ENCODE measurements at places on chromosomes 1 and 21.
A peak's percentile ranks its signal among the peaks of the same experiment; 100 is the strongest.

DNA sequence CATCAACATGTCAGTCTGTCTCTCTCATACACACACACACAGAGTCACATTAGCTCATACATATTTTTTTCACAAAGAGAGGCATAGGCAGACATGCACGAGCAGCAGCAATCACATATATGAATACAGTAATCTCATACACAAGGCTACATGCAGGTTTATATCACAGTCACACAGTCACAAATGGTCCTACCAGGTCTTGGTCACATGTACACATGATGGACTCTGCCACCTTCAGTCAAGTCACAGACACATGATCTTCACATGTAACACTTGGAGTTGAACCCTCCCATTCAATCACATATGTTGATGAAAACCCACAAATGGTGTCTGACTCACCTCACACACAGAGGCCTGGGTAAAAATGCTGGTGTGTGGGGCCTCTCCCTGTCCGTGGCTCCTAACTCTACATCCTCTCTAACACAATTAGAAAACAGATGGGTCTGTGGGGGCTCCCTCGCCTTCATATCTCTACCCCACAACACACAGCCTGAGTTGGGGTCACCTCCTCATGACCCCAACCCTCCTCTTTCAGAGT is 27.9 kb downstream of the RIMS3 start:
- DNase-seq: no peak

- no peak for DNase-seq
Measured at GRCh38 chr1:110645821-110646735, 28.7 kb downstream of the KCNA3 start.

DNA sequence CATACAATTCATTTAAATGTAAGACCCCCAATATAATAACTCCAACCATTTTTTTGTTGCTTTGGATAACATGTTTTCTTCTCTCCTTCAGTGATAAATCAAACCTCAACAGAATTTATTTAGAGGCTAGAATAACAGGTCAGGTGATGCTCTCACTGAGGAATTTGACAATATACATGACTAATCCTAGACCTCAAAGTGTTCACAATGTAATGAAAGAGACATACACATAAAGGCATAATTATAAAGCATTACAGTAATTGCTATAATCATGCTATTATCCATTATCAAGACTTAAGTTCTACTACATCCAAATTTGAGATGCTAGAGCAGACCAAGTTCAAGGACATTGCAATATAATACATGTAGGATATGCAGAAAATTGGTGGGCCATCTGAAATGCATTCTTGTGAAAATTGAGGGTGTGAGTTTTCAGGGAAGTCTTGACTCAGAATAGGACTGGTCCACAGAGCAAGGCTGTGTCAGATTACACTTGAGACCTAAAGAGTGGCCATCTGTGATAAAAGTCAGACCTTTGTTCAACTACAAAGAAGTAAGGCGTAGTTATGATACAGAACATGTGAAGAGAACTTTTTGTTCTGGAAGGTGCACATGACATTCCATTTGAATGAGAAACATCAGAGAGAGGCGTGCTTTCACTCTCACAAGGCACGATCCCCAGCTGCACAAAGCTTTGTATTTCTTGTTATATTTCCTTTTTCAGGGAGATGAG is 45.5 kb downstream of the UTP25 start:
- DNase-seq: peak; percentile 52

GRCh38 chr1:185367218-185367617 is 50.2 kb upstream of the IVNS1ABP start:
- DNase-seq: no peak

- no peak for DNase-seq
Measured at GRCh38 chr1:241219449-241219848, 137.6 kb downstream of the RGS7 start.

DNA sequence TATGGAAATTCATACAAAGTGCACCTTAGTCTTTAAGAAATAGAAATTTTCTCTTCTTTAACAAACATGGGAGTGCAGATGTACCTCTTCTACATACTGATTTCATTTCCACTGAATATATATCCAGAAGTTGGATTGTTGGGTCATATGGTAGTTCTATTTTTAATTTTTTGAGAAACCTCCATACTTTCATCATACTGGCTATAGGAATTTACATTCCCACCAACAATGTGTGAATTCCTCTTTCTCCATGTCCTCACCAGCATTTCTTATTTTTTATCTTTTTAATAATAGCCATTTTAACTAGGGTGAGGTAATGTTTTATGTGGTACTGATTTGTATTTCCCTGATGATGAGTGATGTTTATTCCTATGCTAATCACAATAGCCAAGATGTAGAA is 87.5 kb downstream of the RGS2 start:
- no peak for DNase-seq

- no peak for DNase-seq
Measured at GRCh38 chr1:232509570-232509969, 120.4 kb downstream of the SIPA1L2 start.

GRCh38 chr1:112985123-112985522 is 29.1 kb upstream of the SLC16A1 start:
- DNase-seq: no peak

- DNase-seq: no peak
Measured at GRCh38 chr1:198463709-198464108, 76.8 kb downstream of the ATP6V1G3 start.

DNA sequence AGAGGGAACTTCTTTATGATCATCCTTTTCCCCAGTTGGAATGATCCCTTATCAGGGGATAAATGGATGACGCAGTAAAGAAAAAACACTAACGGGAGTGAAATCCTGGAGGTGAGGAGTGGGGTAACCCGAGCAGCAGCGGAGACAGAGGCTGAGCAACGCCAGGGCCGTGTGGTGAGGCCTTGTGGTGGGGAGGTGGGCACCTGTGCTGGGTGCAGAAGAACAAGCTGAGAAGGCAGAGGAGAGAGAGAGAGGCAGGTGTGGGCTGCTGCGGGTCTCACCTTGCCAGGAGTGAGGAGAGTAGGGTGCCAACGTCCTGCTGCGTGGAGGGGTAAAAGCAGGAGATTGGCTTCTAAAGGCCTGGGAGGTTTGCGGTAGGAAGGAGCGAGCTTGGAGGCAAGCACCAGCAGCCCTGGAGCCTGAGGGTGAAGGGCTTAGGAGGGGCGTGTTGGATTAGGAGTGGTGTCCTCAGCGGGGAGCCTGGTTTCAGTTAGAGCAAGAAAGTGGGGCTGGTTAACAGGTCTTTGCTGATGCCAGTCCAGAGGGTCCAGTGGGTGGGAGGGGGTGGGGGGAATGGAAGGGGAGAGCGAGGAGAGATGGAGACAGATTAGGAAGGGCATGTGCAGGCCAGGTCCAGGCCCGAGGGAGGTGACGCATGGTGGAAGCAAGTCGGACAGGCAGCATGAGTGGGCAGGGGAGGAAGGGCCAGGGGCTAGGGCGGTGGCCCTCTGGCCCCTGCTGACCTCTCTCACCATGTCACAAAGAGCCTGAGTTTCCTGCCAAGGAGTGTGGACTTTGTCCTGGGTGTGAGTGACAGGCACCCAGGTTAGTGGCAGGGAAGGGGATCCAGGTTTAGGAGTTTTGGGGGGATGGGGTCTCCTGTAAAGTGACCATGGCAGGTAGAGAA is 36.7 kb upstream of the LHX4 start:
- no peak for DNase-seq

- no peak for DNase-seq
Measured at GRCh38 chr1:179129702-179130473, 48.0 kb downstream of the TOR3A start.

DNA sequence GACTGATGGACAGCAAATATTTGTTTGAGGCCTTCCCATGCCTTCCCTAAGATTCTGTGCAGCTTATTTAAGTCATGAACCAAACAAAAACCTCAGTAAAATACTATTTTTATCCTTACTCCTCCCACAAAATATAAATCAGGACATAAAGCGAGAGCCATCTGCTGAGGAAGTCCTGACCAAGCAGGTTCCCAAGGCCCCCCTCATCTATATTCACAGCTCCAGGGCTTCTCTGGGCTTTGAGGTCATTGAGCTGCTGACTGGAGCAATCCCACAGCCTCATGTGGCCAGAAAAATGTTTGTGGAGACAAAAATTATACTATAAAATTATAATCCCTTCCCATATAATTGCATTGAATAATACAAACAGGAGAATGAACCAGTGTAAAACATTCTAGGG is 846.2 kb downstream of the ADGRL2 start:
- no peak for DNase-seq

DNA sequence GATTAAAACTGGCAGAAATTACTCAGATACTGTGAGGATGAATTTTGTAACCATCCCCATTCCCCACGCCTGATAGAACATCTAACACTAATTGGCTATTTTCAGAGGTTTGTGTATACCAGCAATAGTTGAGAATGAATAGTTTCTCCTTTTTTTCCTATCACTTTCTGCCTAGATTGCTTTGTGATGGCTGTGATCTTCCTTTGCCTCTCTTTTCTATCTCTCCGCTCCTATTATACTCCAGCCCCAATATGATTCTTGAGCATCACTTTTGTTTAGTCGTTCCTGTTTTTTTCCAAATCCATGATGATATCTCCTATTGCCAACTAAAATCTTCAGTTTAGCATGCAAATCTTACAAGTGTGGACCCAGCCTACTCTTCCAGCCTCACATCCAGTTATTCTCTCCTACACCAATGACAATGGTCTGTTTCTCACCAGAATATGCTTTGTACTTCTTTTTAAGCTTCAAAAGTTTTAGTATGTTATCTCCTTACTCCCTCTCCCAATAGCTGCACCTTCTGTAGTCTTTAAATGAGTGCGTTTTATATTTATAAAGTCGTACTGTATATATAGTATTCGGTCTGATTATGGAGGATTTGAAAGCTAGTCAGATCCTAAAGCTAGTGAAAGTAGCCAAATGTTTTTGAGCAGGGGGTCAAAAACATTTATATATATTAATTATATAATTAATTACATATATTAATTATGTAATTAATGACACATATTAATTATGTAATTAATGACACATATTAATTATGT is 25.2 kb downstream of the MAGI3 start:
- DNase-seq: no peak

- DNase-seq: no peak
Measured at GRCh38 chr1:177975588-177976495, 6.0 kb upstream of the SEC16B start.

DNA sequence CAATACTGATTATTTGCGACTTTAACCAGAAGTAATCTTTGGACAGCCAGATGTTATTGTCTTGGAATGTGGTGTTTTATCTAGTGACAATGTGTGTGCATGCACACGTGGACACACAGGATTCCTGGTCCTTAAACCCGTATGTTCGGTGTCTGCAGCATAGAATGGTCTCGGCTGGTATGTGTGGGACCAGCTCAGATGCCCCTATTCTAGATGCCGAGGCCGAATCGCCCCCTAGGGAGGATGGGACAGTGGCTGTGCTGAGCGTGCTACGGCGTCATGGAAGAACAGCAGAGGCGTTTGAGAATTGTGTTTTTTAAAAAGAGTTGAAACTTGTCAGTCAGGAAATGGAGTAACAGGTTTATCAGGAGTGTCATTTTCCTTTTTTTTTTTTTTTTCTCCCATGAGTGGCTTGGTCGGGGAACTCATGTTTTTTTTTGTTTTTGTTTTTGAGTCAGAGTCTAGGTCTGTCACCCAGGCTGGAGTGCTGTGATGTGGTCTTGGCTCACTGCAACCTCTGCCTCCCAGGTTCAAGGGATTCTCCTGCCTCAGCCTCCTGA is 30.1 kb downstream of the SKI start:
- DNase-seq: no peak

GRCh38 chr1:211335522-211336157 is 9.0 kb downstream of the TRAF5 start:
- no peak for DNase-seq

- no peak for DNase-seq
Measured at GRCh38 chr1:115430441-115431158, 92.6 kb upstream of the NGF start.

DNA sequence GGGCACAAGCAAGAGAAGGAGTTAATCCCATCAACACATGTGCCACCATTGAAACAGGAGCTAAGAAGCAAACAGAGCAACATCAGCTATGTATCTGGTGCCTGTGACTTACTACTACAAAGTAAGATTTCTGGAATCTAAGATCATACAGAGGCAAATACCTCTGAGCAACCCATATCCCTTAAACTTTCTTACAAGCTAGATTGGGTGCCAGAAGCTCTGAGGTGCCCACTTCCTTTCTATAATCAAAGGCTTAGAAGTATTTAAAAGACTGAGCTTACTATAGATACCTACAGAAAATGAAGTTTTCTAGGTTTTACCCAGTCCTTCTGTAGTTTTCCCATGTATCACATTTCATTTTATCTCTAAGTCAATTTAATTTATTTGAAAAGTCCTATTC is 44.4 kb upstream of the ADAM30 start:
- DNase-seq: no peak

DNA sequence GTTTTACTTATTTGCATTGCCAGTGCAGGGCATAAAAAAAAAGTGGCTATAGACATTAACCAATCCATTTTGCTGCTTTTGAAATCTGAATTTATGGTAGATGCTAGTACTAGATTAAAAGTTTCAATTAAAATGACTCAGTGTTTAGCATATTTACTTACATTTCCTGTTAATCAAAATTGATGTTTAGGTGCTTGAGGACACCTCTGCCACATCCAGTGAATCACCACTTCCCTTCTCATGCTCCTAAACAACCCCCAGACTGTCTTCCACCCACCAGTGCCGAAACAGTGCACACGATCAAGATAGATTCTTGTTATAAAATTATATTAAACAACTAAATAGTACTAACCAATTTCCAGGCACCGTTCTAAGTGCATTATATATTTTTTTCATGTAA is 32.7 kb downstream of the HSD17B7 start:
- DNase-seq: no peak

GRCh38 chr1:176201568-176201967 is 5.5 kb downstream of the COP1 start:
- DNase-seq: no peak

- DNase-seq: no peak
Measured at GRCh38 chr1:164671966-164672571, 113.1 kb downstream of the PBX1 start.

- no peak for DNase-seq
Measured at GRCh38 chr1:10705953-10706352, 90.5 kb downstream of the CASZ1 start.

DNA sequence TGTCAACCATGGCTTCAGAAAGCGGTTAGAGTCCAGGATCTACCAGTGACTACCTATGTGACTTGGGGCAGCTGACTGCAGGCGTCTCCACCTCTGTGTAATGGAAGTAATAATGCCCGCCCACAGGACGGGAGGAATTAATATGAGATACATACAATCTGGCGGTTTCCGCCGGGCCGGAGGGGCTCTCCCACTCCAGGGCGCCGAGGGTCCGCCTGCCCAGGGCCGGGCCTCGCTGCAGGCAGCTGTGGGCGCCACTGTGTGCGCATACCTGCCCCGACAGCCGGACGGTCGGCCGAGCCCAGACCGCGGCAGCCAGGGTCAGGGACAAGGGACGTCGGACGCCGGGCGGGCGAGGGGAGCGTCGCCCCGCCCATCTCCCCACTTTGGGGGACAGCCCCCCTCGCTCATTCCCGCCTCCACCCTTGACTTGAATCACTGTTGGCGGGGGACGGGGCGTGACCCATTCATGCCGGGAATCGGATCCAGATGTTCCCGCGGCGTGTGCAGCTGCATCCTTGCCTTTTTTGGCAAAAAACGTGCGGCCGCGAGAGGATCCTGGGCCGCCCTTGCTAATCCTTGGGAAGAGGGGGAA is 6.0 kb upstream of the SF3A3 start:
- peak; percentile 68 for DNase-seq
